Sciatic nerve (tissue), 2 donors: ENCODE measurements at places on chromosomes 1 and 21. TPM values are rescaled to one million over a fixed set of nuclear protein-coding genes. Genes with fewer than 3 reads are reported as not detected.

- no peak for DNase-seq
These were observed 39.9 kb downstream of the SPATA46 start for GRCh38 chr1:162336621-162337285.

- DNase-seq, result no peak
These were observed 261.9 kb downstream of the HLX start for GRCh38 chr1:221141096-221141495.

GRCh38 chr1:153355445-153356071 lies 2.1 kb upstream of the S100A9 start:
- DNase-seq, result no peak

GRCh38 chr1:15364740-15365139 lies 44.9 kb upstream of the EFHD2 start:
- no peak for DNase-seq

GRCh38 chr1:219465212-219466093 lies 147.5 kb downstream of the ZC3H11B start:
- no peak for DNase-seq

- DNase-seq, result no peak
These were observed 88.9 kb upstream of the TNFSF4 start for GRCh38 chr1:173295995-173296394.

DNA sequence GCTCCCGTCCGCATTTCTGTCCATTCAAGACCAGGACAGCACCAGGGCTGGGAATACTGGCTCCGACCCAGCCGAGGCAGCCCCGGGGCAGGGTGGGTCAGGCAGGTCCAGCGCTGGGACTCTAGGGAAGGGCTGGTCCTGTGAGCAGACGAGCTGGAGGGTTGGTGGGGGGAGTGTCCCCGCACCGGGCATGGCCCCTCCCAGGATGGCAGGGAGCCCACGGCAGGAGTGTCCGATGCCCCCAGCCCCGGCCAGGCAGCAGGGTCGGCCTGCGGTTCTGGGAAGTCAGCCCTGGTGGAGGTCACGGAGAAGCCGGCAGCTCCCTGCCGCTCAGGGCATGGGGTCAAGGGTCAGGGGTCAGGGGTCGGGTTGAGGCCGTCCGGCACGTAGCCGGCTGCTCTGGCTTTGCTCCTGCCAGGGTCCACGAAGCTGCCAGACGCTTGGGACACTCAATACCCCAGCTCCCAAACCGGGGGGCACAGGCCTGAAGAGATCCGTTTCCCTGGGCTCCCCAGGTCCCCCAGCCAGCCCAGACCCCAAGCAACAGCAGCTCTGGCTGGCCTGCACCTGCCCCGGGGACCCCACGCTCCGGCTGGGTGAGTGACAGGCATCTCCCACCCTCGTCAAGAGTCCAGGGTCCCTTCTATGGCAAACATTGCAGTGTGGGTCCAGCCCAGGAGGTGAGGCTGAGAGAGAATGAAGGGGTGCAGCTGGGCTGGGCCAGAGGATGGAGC lies 6.7 kb downstream of the C1QTNF12 start:
- no peak for DNase-seq

DNA sequence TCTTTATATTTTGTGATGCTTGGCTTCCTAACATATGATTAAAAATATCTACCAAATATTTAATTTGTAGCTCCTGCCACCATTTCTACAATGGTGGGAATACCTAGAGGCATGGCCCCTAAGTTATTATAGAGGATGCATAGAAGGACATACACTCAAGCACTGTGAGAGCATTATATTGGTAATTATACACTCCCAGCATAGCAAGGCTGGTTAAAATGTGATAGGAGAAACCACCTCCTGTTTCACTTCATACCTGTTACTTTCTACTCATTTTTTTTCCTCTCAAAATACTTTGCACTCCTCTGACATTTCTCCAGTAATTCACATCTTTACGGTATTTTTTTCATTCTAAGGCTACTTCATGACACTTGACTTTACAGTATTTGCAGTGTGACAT lies 92.9 kb downstream of the HS2ST1 start:
- no peak for DNase-seq

- DNase-seq, result no peak
These were observed 39.6 kb upstream of the CLSTN1 start for GRCh38 chr1:9863371-9863770.

- no peak for DNase-seq
These were observed 221.7 kb downstream of the C1orf94 start for GRCh38 chr1:34398241-34398915.

DNA sequence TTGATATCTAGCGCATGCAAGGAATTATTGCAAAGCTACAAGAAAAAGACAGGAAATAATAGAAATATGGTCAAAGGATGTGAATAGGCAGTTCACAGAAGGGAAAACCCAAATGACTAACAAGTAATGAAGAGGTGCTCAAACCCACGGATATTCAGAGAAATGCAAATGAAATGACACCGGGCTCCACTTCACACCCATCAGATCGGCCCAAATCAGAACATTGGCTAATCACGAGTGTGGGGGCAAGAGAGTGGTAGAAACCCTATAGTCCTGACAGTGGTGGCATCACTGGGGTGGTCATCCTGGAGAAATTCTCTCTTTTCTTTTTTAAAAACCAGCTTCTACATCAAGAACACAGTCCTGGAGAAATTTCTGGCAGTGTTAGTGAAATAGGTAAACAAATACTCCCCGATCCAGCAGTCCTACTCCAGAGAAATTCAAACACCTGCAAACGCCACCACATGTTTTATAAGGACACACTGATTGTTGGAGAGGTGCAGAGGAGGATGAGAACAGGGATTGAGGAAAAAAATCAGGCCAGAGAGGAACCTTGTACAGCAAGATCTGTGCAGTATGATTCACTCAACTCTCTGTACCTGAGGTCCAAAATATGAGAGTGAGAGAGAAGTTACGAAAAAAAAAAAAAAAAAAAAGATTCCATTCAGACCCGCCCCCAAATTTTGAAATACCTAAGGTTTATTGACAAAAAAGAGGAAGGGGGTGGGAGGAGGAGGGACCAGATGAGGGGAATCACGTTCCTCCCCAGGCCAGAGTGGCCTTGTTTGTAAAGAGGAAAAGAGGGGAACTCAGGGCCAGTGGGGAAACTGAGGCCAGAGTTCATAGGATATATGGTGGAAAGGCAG lies 9.2 kb upstream of the TNFRSF1B start:
- no peak for DNase-seq

PGLYRP3 gene
- total RNA-seq, result not detected

GABRD gene
- total RNA-seq, result not detected
